ENCODE measurements at places on chromosomes 6 and 20.

DNA sequence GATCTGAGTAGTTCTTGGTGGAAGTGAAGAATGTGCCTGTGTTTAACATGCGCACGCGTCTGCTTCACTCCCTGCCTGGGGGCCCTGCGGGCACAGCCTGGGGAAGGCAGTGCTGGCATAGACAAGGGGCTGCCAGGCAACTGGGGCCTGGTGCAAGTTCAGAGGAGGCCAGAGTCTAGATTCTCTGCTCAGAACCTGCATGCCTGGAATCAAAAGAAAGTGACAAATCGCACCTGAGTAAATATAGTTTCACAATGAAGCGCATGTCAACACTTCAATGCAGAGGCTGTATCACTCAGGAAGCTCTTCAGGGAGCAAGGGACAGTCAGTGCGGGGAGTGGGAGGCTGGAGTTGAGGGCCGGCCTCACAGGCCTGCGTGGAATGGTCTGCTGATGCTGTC is 24.2 kb upstream of the PPP1R14C start:
- DNase-seq: no peak

- DNase-seq: no peak
These were observed 855 bp upstream of the WFDC5 start for GRCh38 chr20:45115829-45116228.

DNA sequence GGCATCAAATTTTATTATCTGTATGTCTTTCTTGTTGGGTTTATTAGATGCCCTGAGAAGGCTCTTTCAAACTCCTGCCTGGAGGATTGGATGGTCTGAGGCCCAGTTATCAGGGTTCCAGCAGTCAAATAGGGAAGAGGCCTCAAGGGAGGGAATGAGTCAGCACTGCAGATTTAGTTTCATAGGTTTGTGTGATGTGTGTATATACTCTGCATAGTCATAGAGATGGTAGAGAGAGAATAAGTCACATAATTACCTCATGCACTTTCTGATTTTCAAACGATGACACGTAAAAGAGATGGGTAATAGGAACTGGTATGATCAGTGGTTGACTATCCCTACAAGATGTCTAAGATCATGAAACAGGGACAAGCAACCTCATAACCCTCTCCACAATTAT is 82.1 kb downstream of the ADAT2 start:
- DNase-seq: no peak

GRCh38 chr20:13338999-13339411 is 117.9 kb downstream of the ISM1 start:
- DNase-seq: peak; percentile 64

Measured in colonic mucosa (tissue), 4 donors.